Left colon (tissue), 2 donors: ENCODE measurements at places on chromosomes 5 and 9. TPM values are rescaled to one million over a fixed set of nuclear protein-coding genes. Genes with fewer than 3 reads are reported as not detected.

DNA sequence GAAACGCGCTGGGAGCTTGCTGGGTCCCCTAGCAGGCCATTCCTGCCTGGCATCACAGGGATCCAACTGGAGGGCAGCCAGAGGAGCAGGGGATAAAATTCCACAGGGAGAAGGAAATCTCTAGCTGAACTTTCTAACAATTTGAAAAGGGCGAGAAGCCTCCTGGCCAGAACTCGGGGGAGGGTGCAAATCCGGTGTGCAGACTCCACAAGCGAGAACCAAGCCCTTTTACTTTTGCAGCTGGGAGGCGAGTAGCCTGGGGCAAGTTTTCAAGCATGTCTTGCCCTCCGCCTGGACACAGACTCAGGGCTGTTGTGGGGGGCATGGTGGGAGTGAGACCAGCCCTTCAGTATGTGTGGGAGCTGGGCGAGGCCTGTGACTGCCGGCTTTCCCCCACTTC, 14.3 kb upstream of the POU5F2 start:
- no peak for DNase-seq

DNA sequence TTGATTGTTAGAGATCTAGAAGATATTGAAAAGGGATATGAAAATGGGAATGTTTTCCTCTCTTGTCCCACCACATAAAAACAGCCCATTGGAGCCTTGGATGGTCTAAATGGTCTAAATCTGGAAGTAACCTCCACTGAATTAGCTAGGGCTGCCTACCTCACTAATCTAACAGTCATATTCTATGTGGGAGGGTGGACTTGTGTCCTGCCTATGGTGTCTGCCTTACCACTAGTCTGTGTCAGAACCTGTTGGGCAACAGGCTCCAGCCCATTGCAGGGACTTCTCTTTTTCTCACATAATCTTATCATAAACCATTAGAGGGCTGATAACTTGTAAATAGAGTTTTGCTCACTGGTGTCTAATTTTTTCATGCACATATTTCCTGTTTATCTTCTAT, 548.8 kb upstream of the CDH18 start:
- no peak for DNase-seq

DNA sequence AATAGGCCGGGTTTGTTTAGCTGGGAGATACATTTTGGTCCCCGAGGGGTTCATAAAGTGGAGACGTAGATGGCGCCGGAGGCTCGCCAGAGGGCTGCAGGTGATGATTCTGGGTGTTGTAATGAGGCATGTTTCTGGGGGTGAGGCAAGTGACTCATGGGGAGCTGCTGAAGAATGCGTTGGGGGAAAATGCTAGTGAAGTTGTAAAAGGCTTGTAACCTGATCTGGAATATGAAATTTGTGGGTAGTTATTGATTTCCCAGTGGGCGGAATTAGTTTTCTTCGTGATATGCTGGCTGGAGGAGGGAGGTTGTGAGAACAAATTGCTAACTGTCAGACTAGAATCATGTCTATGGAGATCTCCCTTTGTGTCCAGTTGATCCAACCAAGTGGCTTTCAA, 158.3 kb downstream of the DOCK2 start:
- DNase-seq, result no peak

DNA sequence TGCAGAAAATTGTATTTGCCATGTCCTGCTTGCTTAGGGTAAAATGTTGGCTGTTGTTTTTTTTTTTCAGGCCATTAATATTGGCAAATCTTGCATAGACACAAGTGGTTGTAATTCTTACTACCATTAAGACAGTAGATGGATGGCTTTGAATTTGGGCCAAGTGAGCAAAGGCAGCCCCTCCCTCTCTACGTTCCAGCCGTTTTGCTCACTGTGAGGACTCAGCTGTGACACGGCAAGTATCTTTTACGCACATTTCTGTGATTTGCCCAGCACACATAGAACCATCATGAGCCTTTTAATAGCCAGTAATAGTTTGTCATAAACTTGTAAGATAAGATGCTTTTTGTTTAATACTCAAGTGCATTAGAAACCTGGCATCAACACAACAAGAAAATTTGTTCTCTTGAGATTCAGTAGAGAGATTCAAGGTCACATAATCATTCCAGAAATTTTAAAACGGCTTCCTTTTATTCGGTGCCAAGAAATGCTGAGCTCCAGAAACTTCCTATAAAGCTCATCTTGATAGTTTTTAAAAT, 205.2 kb upstream of the ADCY2 start:
- DNase-seq, result no peak

DNA sequence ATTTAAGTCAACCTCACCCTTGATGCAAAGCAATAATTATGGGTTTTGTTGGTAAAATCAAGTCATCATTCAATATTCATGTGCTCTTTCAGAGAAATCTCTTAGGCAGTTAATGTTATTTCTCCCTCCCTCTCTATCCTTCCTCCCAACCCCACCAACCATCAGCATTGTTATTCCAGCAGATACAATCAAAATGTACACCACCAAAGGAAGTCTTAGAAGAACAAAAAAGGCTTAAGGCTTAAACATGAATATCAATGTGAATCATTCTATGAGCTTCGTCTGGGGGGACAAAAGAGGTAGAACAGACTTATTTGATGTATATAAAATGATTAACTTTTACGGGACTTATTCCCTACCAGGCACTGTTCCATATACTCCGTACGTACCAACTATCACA, 404.4 kb downstream of the ARHGEF28 start:
- DNase-seq, result no peak

DNA sequence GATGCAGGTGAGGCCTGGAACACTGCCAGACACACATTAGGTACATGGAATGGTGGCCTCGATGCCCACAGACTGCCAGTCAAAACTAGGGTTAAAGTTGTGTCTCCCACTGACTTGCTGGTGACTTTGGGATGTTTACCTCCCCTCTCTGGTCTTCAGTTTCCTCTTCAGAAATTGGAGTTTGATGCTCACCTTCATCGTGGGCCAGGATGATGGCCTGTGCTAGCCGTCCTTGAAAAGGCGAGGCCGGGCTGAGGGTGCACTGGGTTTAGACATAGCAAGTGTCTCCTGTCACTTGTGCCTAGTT, 49.0 kb upstream of the FOXE1 start:
- DNase-seq, result no peak

DNA sequence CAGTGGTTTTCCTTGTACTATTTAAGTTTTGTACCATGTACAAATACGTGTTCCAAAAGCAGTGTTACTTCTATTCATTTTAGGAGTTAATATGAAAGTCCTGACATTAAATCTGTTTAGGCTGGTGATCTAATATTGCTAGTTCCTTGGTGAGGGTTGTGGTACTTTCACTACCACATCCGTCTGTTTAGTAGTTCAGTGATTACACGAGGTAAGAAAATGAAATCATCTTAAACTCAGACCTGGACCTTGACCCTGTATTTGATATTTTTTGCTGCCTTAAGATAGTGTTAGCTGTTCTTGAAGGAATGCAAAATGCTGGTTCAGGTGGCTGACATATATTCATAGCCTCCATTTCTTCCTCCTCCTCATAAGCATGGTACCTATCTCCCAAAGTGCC, 50.3 kb downstream of the MTAP start:
- DNase-seq, result no peak

DNA sequence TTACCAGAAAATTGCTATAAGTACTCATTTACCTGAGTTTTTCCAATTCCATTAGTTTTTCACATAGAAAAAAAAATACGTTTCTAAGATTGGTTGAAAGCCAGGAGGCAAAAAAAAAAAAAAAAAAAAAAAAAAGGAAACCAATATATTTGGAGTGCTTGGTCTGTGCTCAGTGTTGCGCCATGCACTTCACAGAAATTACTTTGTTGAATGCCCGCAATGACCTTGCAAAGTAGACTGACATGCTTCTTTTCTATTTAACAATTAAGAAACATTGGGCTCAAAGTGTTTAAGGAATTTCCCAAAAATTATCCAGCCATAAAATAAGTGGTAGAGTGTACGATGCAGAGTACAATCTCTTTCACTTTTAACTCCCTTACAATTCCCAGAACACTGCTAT, 65.2 kb upstream of the PAPPA start:
- no peak for DNase-seq

GRCh38 chr9:94081435-94081834, 2.8 kb upstream of the PTPDC1 start:
- DNase-seq, result no peak

The SLC28A3 gene
- total RNA-seq, result 0.84 TPM

The SLC4A9 gene
- 0.42 TPM for total RNA-seq

The LTC4S gene
- total RNA-seq, result 4.2 TPM

The FAM169A gene
- total RNA-seq, result 3.9 TPM

The IFT74 gene
- total RNA-seq, result 14.9 TPM
